AG20443 (cell line): ENCODE measurements at places on chromosomes 3 and 15.

GRCh38 chr15:68042156-68042854 lies 11.8 kb upstream of the PIAS1 start:
- DNase-seq, result no peak

- DNase-seq, result no peak
These were observed 65.4 kb downstream of the RASGRF1 start for GRCh38 chr15:79025201-79025600.

GRCh38 chr15:57534281-57534680 lies 57.4 kb upstream of the MYZAP start:
- no peak for DNase-seq

- DNase-seq, result no peak
These were observed 88.9 kb downstream of the MBNL1 start for GRCh38 chr3:152357587-152357986.

- DNase-seq, result no peak
These were observed 52.2 kb upstream of the CSTA start for GRCh38 chr3:122272879-122273278.

GRCh38 chr15:25787381-25787780 lies 75.7 kb downstream of the ATP10A start:
- no peak for DNase-seq

DNA sequence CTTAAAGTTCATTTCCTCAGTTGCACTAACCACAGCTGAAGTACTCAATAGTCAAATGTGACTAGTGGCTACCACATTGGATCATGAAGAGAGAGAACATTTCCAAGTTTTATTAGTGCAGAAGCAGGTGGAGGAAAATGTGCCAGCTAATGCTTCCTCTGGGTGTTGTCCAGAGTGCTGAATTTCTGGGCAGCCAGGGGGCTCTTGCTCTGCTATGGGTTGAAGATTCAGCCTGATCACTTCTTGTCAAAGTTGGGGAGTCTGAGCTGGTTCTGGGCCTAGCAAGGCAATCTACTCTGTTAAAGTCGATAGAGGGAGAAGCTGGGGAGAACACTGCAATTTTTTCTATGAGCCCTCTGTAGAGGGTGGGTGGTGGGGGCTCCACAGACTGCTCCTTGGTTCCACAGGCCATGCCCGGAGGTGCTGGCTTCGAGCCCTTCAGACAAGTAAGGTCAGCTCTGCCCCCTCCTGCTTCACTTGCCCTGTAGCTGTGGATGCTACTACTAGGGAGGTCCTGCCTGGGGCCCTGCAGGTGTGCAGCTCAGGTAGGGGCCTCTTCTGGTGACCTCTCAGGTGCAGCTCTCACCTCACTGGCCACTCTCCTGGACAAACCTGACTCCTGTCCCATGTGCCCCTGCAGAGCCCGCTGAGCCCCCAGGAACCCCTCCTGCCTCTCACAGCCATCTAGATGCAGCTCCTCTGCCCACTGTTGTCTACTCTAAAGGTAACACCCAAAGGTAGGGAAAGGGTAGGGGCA lies 8.2 kb downstream of the ALG3 start:
- peak; percentile 56 for DNase-seq

DNA sequence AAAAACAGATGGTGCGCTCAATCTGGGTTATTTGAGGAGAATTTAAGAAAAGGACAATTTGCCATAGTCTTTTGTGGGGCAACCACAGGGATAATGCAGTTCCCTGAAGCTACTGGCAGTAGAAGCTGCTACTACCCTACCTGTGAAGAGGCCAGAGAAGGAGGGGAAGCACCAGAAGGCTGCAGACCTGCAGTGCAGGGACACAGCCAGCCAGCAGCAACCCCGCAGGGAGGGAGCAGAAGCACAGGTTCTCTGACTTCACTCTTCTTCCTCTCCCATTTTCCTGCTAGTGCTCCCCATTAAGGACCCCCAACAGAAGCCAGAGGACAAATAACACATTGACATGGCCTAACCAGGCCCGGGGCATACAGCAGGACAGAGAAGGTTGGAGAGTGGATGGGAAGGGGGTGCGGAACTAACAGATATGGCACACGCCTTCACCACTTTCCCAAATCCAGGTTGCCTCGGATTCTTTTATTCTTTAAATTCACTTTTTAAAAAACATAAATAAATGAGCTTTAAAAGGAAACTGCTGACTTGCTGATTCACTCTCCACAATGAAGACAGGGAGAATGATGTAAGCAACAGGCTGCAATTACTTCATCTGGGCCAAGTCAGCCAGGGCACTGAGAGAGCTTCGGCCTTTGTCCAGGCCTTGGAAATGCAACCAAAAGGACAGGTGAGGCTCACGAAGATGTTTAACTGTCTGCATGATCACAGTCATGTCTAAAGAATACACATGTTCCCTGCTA lies 30.1 kb downstream of the POPDC2 start:
- DNase-seq, result peak; percentile 84

- peak; percentile 57 for DNase-seq
These were observed 61.8 kb downstream of the GLDN start for GRCh38 chr15:51403072-51403878.

GRCh38 chr3:15273227-15273626 lies 59.2 kb downstream of the SH3BP5 start:
- no peak for DNase-seq

GRCh38 chr3:66552846-66553245 lies 52.0 kb upstream of the LRIG1 start:
- no peak for DNase-seq

GRCh38 chr15:71248386-71248785 lies 133.1 kb downstream of the THSD4 start:
- DNase-seq, result no peak

GRCh38 chr15:90259524-90259923 lies 5.9 kb upstream of the NGRN start:
- no peak for DNase-seq

DNA sequence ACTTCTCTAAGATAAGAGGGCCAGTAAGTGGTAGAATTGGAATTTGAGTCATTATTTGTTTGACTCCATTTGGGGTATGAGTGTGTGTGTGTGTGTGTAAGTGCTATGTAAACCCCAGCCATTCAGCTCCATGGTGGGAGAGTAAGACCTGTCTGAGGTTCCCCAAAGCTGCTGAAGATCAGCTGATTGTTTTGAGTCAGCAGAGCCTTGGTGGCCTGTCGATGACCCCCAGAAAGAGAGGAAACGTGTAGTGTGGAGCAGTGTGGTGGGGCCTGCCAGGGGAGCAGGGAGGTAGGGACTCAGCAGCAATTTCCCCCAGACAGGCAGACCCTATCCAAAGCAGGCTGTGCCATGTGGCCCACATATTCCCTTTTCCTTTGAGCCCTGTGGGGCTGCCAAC lies 5.3 kb downstream of the DVL3 start:
- DNase-seq, result peak; percentile 22

DNA sequence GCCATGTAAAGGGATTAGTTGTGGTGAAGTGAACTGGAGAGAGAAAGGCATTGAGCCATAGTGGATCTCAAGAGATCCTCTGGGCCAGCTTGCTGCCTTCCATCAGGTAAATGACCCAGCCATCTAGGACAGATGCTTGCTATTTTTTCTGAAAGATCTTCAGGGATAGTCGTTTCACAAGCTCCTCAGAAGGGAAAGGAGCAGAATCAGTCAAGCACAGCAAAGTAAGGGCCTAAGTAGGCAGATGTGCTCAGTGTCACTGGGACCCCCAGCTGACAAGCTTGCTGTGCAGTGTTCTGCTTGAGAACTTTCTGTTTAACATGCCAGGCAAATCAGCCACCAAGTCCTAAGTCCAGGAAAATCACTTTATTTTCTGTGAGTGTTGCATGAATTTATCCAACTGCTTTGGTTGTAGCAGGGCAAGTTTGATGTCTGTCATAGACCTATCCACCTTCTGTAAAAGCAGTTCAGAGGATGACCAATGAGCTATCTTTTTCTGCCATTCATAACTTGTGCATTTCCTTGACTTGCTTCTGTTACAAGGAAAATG lies 319.8 kb downstream of the IL5RA start:
- DNase-seq, result no peak

GRCh38 chr15:76197703-76198455 lies 113.4 kb downstream of the ETFA start:
- DNase-seq, result no peak
